Psoas muscle (tissue), 8 donors: ENCODE measurements at places on chromosomes 4 and X. TPM values are rescaled to one million over a fixed set of nuclear protein-coding genes. Genes with fewer than 3 reads are reported as not detected.

Gene FGF5
- polyA plus RNA-seq: not detected

Gene GIMD1
- polyA plus RNA-seq: not detected

Gene TLR1
- 0.61 TPM for polyA plus RNA-seq

Gene LNX1
- 4.9 TPM for polyA plus RNA-seq

DNA sequence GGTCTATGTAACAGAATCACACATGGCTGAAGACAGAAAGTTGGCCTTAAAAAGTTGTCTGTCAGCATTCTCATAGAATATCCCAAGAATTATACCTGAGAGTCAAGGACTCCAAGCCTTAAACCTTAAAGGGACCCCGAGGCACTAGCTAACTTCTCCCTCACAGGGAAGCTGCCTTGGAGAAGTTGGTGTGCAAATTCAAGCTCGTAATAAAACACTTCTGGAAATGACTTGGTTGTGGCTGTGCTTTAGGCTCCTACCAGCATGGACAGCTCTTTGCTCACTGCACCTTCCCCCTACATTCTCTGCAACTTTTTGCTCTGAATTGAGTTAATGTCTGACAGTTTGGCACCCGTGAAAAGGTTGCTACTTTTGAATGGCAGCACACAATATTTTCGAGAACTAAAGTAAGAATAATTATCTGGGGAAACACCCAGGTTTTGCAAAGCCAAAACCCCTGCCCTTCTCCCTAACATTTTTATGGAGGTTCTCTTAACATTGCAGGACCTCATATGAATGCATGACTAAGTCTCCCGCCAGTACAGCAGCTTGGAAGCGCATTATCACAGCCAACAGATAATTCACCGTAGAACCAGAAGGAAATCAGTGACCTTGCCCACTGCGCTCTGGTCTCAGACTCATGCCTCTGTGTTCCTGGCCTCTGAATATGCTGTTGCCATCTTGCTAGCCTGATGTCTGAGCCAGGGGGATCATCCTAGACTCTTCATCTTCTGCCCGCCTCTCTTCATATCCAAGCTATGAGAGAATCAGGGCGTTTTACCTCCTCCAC is 91.0 kb downstream of the MGST2 start:
- DNase-seq: no peak

DNA sequence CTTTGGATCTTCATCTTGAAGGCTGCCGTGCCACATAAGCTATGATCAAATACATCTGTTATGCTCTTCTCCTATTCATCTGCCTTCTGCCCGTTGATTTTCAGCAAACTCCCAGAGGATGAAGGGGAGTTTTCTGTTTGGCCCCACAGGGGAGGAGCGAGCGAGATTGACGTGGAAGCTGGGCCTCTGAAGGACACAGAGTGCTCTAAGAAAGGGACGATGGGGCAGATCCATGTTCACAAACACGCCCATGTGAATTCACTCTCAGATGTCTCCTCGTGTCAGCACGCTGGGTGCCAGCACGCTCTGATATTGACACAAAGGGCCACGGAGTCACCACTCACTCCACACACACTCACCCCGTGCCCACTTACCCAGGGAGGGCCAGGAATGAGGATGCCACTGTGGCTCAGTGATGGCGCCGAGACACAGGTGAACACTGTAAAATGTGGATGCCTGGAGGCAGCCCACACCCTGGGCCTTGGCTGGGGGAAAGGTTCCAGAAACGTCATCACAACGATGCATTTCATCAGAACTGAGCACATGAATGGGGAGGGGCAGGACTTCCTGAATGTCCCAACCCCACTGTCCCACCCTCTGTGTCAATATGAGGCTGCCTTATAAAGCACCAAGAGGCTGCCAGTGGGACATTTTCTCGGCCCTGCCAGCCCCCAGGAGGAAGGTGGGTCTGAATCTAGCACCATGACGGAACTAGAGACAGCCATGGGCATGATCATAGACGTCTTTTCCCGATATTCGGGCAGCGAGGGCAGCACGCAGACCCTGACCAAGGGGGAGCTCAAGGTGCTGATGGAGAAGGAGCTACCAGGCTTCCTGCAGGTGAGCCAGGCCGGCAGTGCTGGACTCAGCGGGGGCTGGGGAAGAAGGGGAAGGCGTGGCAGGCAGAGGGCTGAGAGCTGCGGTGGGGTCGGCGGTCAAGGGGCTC is at the start of gene S100P:
TSS of gene S100P (plus strand) at position 648 of the 946 bp plus-strand sequence. CDS start at position 703, 55 bp downstream.
- no peak for DNase-seq

DNA sequence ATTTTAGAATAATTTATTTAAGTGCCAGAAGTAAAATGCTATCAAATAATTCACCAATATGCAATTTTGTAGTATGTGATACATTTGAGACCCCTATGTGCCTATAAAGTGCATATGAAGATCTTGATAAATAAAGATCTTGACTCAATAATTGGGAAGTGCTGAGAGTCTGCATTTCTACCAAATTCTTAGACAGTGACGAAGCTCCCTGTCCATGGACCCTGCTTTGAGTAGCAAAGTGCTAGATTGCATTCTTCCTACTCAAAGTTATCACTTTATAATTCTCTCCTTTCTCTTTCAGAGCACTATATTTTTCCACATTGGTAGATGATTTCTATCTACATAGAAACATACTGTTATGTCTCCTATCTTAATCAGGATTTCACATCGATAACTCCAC is 1393.9 kb downstream of the ARAP2 start:
- no peak for DNase-seq

DNA sequence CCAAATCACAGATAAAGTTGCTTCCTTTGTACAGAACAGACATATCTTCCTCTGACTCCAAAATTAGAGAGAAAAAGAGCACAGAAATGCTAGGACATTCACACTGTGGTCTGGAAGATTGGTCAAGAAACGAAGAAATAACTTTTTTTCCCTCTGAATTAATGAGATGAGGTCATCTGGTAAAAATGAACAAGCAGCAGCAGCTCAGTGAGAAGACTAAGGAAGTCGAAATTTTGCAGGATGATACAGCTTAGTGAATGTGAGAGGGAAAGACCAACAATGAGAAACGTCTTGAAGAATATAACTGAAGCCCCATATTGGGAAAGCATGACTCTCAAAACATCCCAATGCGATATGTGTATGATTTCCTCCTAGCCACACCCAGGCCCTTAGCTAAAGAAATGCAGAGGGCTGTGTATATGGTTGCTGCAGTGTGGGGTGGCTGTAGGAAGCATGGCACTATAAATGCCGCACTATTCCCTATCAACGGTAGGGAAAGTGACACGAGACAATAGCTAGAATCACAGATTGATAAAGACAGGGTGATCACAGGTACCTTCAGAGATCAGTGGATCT is 208.6 kb downstream of the VEGFC start:
- no peak for DNase-seq

DNA sequence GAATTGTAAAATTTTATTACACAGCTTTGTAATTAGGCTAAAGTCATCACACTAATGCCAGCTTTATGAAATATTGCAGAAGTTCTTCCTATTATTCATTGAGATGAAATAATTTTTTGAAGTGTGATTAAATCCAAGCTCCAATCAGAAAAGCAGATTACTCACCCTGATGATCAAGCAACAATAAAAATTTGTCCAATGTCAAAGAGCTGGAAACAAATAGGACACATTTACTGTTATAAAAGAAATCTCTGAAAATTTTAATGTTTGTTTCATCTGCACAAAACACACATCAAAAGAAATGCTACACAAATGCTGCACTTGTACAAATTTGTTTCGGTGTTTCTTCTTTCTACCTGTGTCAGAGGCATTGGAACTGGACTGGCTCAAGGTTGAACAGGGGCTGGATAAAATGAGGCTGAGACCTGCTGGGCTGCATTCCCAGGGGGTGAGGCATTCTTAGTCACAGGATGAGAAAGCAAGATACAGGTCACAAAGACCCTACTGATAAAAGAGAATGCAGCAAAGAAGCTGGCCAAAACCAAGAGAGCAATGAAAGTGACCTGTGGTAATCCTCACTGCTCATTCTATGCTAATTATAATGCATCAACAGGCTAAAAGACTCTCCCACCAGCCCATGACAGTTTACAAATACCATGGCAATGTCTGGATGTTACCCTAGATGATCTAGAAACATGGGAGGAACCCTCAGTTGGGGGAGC is 78.3 kb downstream of the GASK1B start:
- peak; percentile 14 for DNase-seq

GRCh38 chrX:70331161-70331560 is 41.3 kb downstream of the KIF4A start:
- no peak for DNase-seq

DNA sequence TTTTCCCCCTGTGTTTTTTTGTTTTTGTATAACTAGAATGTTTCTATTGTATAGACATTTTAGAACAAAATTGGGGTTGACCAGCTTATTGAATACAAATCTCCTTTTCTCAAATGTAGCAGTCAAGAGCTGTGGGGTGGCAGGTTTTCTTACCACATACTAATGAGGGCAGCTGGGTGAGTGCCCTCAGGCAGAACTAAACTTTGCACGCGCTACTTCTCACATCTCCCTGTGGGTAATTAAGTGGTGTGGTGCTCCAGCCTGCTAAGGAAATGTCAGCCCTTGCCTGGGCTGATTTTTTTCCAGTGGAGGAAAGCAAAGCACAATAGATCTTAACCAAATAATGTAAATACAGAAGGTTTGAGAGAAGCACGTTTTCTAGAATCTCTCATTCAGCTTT is 717.6 kb upstream of the TENM3 start:
- DNase-seq: no peak

- DNase-seq: no peak
These were observed 66.1 kb upstream of the SLC39A8 start for GRCh38 chr4:102411408-102411807.

DNA sequence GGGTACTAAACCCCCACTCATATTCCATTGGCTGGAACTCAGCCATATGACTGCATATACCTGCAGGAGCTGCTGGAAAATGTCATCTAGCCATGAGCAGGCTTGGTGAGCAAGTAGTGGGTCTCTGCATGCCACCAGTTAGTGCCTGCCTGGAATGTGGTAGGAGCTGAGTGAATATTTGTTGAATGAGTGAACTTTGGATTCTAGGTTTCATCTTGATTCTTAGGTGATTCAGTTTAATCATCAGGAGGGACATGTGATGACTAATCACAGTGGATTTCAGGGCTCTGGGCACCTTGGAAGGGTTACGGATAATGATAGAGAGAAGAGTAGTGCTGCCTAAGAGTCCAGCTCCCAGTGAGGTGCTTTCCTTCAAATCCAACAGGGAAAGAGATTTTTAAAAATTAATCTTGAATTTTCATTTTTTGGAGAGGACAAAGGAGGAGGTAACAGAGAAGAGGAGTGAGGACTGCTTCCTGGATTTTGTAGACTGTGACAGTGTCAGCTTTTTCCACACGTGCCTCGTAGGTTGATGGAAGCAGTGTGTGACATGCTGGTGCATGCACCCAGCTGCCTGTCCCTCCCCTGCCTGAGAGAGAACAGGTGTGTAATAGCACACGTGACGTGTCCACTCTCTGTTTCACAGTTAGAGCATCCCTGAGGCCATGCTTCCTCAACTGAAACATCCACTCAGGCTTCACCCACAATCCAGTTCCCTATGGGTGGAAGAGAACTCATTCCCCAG is 30.4 kb downstream of the NHS start:
- no peak for DNase-seq

DNA sequence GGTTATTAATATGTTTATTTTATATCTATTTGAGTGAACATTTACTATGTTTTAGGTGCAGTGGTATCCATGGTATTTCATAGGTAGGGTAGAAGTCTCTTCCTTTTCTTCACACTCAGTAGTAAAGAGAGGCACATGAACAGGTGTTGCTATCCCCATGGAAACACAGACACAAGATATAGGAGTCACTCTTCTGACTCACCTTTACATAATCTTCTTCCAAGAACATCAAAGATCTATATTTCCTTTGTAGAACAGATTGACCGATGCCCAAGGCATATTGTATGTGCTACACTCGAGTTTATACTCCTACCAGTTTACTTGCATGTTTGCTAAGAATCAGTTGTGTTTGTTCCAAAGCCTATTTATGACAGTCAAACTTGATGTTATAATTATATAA is 1997.4 kb downstream of the C4orf33 start:
- no peak for DNase-seq

- no peak for DNase-seq
These were observed 37.7 kb upstream of the SLC16A2 start for GRCh38 chrX:74383611-74384010.

GRCh38 chr4:182901337-182901736 is 15.8 kb downstream of the DCTD start:
- no peak for DNase-seq

GRCh38 chrX:144219035-144219434 is 335.2 kb downstream of the UBE2NL start:
- DNase-seq: no peak

DNA sequence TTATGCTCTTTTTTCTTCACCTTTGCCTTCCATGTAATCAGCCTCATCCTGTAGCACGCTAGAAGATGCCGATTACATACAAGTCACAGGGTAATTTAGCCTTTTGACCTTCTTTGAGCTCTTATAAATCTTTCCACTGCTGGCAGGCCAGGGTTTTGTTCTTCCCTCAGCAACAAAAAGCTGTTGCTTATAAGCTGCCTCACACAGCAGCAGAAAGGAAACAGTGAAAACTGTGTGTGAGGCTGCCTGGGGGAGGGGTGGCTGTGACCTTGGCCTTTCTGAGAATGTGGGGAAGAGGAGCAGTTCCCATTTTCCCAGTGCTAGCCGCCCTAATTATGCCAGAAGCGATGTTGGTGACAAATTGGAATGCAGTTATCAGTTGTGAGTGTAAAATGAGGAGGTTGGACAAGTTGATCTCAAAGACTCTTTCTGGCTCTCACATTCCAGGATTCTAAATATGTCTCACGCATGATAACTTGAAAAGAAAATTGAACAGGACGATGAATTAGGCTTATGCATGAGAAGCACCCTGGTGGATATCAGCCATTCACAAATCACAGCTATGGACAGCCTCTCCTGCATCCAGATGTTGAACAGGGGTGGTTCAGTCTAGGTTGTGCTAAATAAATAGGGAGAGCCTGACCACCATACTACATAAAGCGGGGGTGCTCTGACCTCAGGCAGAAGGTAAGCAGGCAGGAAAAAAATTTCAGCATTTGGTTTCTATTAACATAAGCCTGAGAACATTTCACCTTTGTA is 25.7 kb downstream of the SLITRK2 start:
- DNase-seq: no peak

DNA sequence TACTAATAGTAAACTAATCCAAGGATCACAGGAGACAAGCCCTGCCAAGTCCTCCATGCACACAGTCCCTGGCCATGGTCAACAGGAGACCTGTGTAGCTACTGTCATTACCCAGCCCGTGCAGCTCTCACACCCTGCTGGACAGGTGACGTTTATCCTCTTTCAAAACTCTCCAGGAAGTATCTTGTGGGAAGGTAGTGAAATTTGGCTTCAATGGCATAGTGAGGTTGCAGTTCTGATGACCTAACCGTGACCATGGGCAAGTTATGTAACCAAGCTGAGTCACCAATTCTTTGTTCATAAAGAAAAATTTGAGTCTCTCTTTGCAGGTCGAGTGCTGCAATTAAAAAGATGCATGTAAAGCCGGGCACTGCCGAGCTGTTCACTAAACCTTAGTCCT is 11.3 kb upstream of the SLC2A9 start:
- no peak for DNase-seq

DNA sequence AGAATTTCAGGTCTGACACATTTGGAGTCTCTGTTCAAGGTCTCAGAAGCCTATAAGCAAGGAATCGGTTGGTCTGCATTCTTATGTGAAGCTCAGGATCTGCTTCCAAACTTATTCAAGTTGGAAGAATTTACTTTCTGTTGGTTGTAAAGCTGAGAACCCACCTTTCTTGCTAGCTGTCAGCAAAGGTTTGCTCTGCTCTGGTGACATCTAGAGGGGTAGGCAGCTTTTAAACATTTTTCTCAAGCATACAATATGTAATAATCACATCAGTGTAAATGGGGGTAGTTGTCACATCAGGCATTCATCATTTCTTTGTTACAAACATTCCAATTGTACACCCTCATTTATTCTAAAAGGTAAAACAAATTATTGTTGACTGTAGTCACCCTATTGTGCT is 935.2 kb downstream of the TRAM1L1 start:
- DNase-seq: no peak
